Renal cortical epithelial cell (primary cell): ENCODE measurements at places on chromosomes 11 and 22. TPM values are rescaled to one million over a fixed set of nuclear protein-coding genes. Genes with fewer than 3 reads are reported as not detected.
A peak's percentile ranks its signal among the peaks of the same experiment; 100 is the strongest.

DNA sequence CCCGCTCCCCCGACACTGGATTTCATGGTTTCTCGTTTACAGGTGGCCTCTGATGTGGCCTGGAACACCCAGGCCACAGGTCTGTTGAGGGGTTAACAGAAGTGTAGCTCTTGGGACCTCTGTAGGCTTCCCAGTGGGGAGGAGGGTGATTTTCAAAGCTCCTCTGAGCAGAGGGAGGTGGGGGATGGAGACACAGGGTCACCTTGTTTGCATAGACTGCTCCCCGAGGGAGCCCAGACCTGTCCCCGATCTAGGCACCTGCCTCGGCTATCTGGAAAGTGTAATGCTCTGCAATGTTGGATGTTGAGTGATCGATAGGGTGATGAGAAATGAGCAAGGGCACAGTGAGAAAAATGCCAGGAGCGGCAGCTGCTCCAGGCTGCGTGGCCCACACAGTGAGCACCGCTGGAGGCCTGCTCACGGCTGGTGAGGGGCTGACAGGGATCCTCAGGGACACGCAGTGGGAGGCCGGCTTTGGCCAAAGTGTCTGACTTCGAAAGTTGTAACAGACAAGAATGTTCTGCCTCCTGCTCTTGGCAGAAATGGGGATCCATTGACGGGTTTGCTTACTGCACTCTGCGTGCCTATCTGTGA lies 594.1 kb downstream of the BRD1 start:
- no peak for DNase-seq

DNA sequence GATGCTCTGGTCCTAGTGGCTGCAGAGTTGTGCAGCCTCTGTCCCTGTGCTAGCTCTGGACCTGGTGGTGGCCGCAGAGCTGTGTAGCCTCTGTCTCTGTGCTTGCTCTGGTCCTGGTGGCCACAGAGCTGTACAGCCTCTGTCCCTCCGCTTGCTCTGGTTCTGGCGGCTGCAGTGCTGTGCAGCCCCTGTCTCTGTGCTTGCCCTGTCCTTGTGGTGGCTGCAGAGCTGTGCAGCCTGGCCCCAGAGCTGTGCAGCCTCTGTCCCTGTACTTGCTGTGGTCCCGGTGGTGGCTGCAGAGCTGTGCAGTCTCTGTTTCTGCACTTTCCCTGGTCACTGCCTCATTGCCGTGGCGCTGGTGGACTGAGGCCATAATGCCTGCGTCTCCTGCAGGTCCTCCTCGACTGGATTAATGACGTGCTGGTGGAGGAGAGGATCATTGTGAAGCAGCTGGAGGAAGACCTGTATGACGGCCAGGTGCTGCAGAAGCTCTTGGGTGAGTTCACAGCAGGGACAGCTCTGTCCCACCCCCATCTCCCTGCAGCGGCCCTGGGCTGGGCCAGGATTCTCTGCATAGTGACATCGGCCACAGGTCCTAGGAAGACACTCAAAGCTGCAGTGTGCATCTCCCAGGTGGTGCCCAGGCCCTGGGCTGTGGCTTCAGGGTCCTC lies 61.9 kb upstream of the PARVG start:
- DNase-seq: no peak

- no peak for DNase-seq
Observed at GRCh38 chr22:49550766-49551362, 276.8 kb downstream of the BRD1 start.

DNA sequence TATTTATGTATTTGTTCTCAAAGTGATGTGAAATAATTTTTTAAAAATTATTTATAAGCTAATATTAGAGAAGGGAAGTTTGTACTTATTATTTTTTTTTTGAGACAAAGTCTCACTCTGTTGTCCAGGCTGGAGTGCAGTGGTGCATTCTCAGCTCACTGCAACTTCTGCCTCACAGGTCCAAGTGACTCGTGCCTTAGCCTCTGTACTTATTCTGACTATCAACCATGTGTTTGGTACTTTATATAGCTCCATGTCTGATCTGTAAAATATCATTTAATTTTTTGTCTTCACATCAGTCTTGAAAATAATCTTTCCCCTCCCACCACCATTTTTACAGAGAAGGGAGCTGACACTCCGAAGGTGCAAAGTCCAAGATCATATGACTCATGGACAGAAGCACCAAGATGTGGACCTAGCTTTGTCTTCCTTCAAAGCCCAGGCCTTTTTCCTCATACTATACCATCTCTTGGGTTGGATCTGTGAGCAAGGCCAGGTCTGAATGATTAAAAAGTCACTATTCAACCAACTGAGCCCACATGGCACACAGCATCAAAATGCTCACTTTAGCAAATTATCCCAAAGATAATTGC lies 32.4 kb upstream of the EED start:
- no peak for DNase-seq

DNA sequence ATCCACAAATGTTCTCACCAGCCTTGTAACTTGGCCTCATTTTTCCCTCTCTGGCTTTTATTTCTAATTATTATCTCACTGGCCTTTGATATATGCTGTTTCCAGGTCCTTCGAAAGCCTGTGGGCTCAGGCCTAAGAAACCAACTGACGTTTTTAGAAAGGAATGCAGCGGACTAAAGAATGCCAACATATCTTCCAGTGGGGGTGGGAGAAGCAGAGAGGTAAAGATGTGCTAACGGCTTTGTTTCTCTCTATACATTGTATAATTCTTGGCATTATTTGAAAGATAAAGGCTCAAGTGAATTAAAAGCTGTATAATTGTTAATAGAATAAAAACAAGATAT lies 28.2 kb downstream of the OR6Q1 start:
- peak; percentile 94 for DNase-seq

DNA sequence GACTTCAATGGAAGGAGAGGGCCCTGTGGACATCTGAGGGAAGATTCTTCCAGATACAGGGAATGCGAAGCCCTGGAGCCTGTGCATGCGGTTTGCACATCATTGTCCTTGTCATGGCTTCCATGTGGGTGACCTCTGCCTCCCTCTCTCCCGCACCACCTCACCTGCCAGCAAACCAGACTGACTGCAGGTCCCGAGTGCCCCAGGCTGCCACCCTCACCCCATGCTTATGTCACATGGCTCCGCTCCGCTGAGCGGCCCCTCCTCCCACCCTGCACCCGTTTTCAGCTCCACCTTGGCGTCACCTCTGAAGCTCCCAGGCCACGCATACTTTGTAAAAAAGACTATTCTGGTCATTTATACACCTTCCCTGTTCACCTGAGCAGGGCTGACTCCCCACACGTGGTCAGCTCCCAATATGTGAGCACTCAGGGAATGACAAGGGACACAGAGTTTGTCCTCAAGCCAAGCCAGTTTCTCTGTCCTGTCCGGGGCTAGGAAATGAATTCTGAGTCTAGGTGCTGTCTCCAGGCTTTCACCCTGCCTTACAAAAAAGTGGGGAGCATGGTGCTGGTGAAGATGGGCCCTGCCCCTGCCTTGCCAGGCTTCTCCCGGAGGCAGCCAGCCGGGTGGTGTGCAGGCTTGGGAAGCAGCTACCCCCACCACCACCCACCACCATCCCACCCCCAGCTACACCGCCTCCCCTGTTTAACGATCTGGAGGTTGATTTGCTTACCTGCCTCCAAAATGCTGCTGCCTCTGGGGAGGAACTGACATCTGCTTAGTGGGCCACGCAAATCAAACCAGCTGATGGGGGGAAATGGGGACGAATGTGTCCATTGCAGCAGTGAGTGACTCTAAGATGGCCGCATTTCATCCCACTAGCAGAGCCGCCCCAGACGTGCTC lies 32.7 kb downstream of the FAM83F start:
- no peak for DNase-seq

KRTAP5-2 gene
- not detected in 2 replicates for total RNA-seq

XBP1 gene
- total RNA-seq: 156 and 197 TPM in 2 replicates

DNA sequence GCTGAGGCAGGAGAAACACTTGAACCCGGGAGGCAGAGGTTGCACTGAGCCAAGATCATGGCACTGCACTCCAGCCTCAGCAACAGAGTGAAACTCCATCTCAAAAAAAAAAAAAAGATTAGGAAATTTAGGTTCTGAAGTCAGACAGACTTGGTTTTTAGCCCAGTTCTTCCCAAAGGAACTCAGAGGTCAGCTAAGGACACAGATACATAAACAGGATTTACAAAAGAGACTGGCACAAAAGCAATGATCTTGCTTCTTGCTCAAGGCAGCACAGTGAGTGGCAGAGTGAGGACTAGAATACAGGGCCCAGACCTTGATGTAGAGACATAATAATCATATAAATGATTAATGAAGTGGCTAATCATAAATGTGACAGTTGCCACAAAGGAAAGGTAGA lies 25.4 kb upstream of the RRAS2 start:
- peak; percentile 49 for DNase-seq

- DNase-seq: peak; percentile 61
Observed at GRCh38 chr11:63510360-63511047, 4.6 kb downstream of the LGALS12 start.

DNA sequence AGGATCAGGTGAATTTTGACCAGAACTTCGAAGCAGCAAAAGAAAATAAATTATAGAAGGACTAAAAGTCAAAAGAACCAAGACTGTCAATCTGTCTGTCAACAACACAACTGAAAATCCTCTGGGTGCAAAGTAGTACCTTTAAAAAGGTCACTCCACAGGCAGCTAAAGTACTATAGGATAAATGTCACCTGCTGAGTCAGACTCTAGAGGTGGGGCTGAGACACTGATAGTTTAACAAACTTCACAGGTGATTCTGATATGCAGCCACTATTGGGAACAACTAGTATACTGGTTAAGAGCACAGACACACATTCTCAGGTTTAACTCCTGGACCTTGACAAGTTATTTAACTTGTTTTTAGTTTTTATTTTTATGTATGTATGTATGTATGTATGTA lies 107.3 kb downstream of the FCHSD2 start:
- DNase-seq: no peak

CST6 gene
- total RNA-seq: 2.3 and 140 TPM in 2 replicates

TTLL1 gene
- total RNA-seq: 10.8 and 18.2 TPM in 2 replicates

PGGHG gene
- total RNA-seq: 8.8 and 12.9 TPM in 2 replicates

DNA sequence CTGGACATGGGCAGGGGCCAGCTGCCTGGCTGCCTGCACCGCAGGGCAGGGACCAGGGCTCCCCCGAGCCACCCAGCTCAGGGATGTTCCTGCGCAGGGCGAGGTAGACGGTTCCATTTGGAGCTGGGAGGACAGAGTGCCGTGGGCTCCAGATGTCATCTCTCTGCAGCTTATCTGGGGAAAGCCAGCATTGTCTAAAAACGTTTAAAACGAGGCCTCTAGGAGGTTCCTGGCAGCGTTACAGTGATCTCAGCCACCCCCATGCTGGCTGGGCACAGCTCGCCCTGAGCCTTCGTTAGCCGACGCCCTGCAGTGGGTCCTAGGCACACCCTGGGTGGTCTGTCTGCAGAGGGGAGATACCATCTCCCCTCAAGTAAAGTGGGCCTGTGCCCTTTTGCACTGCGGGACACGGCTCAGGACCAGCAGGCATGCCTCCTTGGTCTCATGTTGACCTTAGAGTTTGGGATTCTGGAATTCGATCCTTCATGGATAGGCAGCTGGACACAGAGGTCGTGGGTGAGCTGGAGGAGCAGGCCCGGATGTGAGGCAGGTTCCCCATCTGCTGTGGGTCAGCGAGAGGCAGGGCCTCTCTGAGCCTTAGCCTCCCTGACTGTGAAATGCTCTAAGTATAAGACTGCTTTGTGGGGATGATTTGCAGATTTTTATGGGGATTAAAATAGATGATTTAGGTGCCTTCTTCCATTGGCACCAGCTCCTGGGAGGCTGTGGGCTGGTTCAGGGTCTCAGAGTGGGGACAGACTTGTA lies 14.1 kb downstream of the SYNGR1 start:
- no peak for DNase-seq

DNA sequence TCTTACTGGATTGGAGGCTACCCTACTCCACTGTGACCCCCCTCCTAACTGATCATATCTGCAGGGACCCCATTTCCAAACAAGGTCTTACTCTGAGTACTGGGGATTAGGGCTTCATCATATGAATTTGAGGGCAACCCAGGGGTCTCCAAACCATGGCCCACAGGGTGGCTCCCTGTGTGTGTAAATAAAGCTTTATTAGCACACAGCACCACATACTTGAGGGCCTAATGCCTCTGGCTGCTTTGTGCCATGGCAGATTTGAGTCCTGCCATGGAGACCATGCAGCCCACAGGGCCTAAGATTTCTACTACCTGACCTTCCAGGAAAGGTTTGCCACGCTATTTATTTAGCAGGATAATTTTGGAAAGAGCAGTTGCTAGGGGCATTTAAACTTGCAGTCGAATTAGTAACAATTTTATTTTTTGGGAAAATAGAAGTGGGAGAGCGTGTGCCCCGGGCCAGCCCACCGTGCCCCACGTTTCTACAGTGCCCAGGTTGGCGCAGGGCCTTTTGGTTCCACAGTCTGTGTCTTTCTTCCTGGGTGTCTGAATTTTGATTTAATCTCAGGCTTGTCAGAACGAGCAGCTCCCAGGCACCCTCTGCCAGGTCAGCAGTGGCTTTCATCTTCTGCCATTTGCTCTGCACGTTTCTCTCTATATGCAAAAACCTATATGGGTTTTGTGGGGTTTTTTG lies 92.3 kb downstream of the KCNQ1 start:
- DNase-seq: no peak

DNA sequence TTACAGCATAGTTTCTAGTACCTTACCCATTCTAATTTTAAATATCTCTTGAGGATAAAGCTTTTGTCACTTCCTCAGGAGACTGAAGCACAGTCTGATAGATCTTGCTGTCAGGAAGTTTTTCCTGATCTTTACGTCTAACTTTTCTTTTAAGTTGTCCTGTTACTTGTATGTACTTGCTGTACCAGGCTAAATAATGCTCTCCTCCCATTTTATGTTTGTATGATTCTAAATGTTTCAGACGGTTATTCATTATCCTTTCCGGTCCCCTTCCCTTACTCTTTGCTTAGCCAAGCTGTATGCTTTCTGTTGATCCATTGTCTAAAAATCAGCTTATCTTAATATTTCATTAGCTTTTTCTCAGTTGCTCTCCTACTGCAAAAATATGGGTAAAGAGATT lies 6.0 kb downstream of the ARHGEF12 start:
- no peak for DNase-seq

ELFN2 gene
- 6.3 and 18.8 TPM in 2 replicates for total RNA-seq

CLCF1 gene
- total RNA-seq: 13.9 and 22.7 TPM in 2 replicates

DNA sequence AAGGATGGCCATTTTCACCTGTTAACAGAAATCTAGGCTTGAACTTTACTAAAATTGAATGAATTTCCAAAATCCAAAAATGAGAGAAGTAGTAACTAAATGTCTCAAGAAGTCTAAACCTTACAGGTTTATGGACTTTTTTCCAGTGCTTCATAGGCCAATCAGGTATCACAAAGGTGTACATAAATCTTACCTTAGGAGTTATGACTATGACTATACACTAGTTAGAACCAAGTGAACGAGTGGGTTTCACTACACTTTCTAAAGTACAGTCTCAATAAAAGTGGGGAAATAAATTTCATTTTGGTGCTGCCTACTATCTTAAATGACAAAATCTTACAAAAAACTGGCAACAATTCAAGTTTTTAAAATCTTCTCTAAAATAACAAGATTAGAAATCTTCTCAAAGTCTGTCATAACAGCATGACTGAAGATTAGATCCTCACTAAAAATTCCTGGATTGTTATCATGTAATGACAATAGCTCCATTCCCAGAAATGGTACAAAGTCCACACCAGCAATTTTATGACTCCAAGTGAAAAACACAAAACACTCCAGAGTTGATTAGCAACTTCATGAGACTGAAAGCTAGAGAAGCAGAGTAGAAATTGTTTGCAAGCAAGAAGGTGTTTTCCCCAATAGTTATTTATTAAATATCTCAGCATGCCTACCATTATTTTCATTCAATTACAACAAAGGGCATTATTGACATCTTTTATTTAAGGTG lies 20.9 kb downstream of the SOX6 start:
- DNase-seq: peak; percentile 73
